ENCODE measurements at places on chromosomes 6 and 20.

GRCh38 chr6:155693573-155694418, 238.2 kb upstream of the NOX3 start:
- no peaks in the 10 kb centered on the region for H3K4me1 ChIP-seq
- H3K27ac ChIP-seq, result no peak overlapping the region
- no peak for DNase-seq
- no peaks in the 10 kb centered on the region for H3K36me3 ChIP-seq

GRCh38 chr6:34608321-34609091, 52.4 kb upstream of the SPDEF start:
- H3K4me3 ChIP-seq, result no peak overlapping the region
- no peaks in the 10 kb centered on the region for H3K27me3 ChIP-seq
- H3K36me3 ChIP-seq, result peaks cover 31% of the 10 kb centered on the region
- peaks cover 7% of the 10 kb centered on the region for H3K4me1 ChIP-seq

DNA sequence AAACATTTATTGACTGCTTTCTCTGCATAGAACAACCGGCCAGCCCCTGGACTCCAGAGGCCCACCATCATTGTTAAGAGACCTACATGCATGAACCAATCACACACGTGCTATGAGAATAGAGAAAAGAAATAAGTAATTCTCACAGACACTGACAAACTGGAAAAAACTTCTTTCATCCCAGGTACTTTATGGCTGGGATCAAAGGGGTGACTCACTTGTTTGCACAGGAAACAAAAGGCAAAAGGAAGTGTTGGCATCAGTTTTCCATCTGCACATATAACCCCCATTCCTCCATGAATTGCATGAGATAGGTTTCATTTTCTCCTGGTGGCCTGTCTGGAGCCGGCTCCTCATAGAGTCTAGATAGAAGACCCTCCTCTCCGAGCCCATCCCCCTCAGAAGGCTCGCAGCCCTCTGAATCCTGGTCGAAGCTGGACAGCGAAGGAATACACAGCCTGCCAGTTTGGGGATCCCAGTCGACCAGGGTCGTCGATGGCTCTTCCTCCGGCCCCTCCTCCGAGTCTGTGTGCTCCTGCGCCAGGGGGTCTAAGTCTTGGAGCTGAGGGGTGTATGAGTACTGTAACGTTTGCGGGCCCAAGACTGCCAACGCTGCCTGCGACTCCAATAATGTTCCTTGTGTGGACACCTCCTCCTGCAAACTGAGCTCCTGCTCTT, 43.3 kb downstream of the IL20RA start:
- no peaks in the 10 kb centered on the region for H3K36me3 ChIP-seq
- peak; percentile 74 for DNase-seq
- H3K4me1 ChIP-seq, result peaks cover 23% of the 10 kb centered on the region
- H3K4me3 ChIP-seq, result no peak overlapping the region

DNA sequence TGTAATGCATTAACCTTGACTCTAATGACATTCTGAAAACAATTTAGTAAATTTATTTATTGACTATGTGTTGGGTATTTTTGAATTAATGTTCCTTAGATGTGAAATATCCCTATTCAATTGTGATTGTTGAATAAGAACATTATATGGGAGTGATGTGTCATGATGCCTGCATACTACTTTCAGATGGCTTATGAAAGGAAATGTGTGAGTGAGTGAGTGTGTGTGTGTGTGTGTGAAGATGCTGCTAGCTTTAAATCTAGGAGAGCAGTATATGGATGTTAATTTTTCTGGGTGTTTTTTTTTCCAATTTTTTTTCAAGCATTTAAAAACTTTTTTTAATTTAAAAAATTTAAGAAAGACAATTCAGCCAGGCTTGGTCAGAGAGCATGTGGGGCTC, 32.5 kb upstream of the NT5E start:
- no peak for DNase-seq
- H3K27me3 ChIP-seq, result no peaks in the 10 kb centered on the region
- no peak overlapping the region for H3K27ac ChIP-seq
- H3K36me3 ChIP-seq, result no peaks in the 10 kb centered on the region
- no peak overlapping the region for H3K4me3 ChIP-seq

- H3K4me1 ChIP-seq, result no peaks in the 10 kb centered on the region
- no peaks in the 10 kb centered on the region for H3K27me3 ChIP-seq
- peak; percentile 11 for DNase-seq
- no peak overlapping the region for H3K27ac ChIP-seq
- H3K36me3 ChIP-seq, result peaks cover 9% of the 10 kb centered on the region
- H3K4me3 ChIP-seq, result no peak overlapping the region
Observed at GRCh38 chr6:77686931-77687330, 34.1 kb downstream of the MEI4 start.

DNA sequence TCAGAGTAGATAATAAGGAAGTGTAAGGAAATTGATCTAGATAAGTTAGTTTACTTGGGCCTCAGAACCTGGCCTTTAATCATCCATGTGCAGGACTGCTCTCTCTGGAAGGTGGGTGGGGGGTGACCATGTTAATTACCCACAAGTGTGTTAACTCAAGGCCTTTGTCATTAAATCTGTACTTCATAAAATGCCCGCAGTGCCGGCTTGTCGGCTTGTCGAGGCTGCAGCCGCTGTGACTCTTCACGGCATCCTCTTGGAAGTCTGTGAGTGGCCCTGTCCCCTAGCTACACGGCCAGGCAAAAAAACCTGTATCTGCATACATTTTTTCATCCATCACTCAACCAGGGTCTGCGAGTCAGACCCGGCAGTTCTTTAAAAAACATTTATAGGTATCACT, 70.9 kb upstream of the ASCC3 start:
- H3K27me3 ChIP-seq, result no peaks in the 10 kb centered on the region

DNA sequence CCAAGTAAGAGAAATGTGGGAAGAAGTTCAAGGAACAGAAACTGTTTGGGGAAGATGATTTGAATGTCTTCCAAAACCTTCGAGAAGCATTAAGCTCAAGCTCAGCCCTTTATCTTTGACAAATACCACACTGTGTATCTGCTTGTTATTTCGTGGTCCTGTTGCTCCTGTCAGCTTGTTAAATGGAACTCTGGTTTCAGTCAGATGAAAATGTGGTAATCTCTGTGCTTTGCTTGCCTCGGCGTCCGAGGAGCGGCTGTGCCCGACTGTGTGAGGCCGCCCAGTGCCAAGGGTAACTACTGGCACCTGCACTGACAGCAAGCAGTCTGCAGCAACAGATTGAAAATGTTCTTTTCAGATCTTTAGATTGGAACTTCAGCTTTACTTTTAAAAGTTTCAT, 577.9 kb upstream of the FLRT3 start:
- peaks cover 10% of the 10 kb centered on the region for H3K4me1 ChIP-seq
- no peak overlapping the region for H3K4me3 ChIP-seq
- H3K36me3 ChIP-seq, result no peaks in the 10 kb centered on the region
- no peak for DNase-seq

DNA sequence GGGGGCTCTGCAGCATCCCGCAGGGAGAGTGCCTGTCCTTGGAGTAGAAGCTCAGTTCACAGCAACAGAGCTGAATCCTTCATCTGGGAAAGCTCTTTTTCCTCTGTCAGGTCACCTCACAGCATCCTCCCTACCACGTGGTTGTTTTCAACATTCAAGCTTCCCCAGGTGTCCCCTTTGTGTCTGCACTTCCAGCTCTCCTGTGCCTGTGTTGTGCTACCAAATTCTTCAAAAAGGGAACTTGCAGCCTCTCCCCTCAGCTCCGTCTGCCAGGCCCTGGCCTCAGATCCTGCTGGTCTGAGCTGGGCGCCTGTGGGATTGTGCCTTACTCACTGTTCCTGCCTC, 108.4 kb downstream of the FOXF2 start:
- H3K4me1 ChIP-seq, result no peaks in the 10 kb centered on the region
- DNase-seq, result no peak
- H3K27ac ChIP-seq, result no peak overlapping the region
- H3K27me3 ChIP-seq, result no peaks in the 10 kb centered on the region
- H3K4me3 ChIP-seq, result no peak overlapping the region

- H3K27me3 ChIP-seq, result no peaks in the 10 kb centered on the region
- no peak for DNase-seq
- H3K4me1 ChIP-seq, result peaks cover 7% of the 10 kb centered on the region
- no peak overlapping the region for H3K27ac ChIP-seq
- no peaks in the 10 kb centered on the region for H3K36me3 ChIP-seq
Observed at GRCh38 chr6:118667988-118668387, 16.6 kb upstream of the CEP85L start.

GRCh38 chr6:43311666-43312065, 3.0 kb upstream of the CRIP3 start:
- DNase-seq, result no peak
- H3K4me1 ChIP-seq, result no peaks in the 10 kb centered on the region
- no peaks in the 10 kb centered on the region for H3K27me3 ChIP-seq
- no peak overlapping the region for H3K27ac ChIP-seq
- no peak overlapping the region for H3K4me3 ChIP-seq

GRCh38 chr6:47651505-47651944, 46.9 kb upstream of the ADGRF4 start:
- H3K36me3 ChIP-seq, result peaks cover 8% of the 10 kb centered on the region
- peak; percentile 66 for DNase-seq
- H3K4me3 ChIP-seq, result no peak overlapping the region
- peaks cover 11% of the 10 kb centered on the region for H3K4me1 ChIP-seq
- H3K27me3 ChIP-seq, result no peaks in the 10 kb centered on the region
- no peak overlapping the region for H3K27ac ChIP-seq

GRCh38 chr6:11822346-11822745, 43.7 kb upstream of the ADTRP start:
- no peak for DNase-seq
- no peak overlapping the region for H3K27ac ChIP-seq
- peaks cover 4% of the 10 kb centered on the region for H3K4me1 ChIP-seq
- H3K36me3 ChIP-seq, result no peaks in the 10 kb centered on the region
- no peaks in the 10 kb centered on the region for H3K27me3 ChIP-seq

DNA sequence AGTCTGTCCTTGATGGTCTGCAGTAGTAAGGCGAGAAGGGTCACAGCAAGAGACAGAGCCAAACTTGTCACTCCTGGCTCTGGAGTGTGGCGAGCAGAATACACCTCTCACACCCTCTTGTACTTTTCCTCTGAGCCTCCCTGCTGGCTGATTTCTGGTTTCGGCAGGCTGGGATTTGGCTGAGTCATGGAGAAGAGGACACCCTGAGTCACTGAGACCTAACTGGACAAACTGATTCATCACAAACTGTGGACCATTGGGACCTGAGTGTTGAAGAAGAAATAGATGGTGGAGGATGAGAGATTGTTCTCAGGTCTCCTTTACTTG, 101.7 kb downstream of the F13A1 start:
- H3K36me3 ChIP-seq, result no peaks in the 10 kb centered on the region
- peak; percentile 55 for DNase-seq
- no peak overlapping the region for H3K4me3 ChIP-seq

GRCh38 chr6:108169464-108170331, 3.9 kb downstream of the NR2E1 start:
- H3K4me1 ChIP-seq, result no peaks in the 10 kb centered on the region
- H3K27ac ChIP-seq, result no peak overlapping the region
- peaks cover 20% of the 10 kb centered on the region for H3K27me3 ChIP-seq
- no peak overlapping the region for H3K4me3 ChIP-seq
- H3K36me3 ChIP-seq, result no peaks in the 10 kb centered on the region

GRCh38 chr6:19613678-19614077, 223.5 kb upstream of the ID4 start:
- no peaks in the 10 kb centered on the region for H3K27me3 ChIP-seq
- DNase-seq, result peak; percentile 5
- H3K36me3 ChIP-seq, result no peaks in the 10 kb centered on the region
- H3K27ac ChIP-seq, result no peak overlapping the region
- no peak overlapping the region for H3K4me3 ChIP-seq

GRCh38 chr6:157045831-157046454, 268.8 kb downstream of the ARID1B start:
- H3K4me1 ChIP-seq, result peaks cover 10% of the 10 kb centered on the region
- H3K36me3 ChIP-seq, result peaks cover 17% of the 10 kb centered on the region
- no peaks in the 10 kb centered on the region for H3K27me3 ChIP-seq

GRCh38 chr20:46991880-46992639, 97.4 kb downstream of the EYA2 start:
- H3K27ac ChIP-seq, result no peak overlapping the region
- DNase-seq, result no peak
- peaks cover 13% of the 10 kb centered on the region for H3K27me3 ChIP-seq
- H3K4me3 ChIP-seq, result no peak overlapping the region
- H3K36me3 ChIP-seq, result no peaks in the 10 kb centered on the region

DNA sequence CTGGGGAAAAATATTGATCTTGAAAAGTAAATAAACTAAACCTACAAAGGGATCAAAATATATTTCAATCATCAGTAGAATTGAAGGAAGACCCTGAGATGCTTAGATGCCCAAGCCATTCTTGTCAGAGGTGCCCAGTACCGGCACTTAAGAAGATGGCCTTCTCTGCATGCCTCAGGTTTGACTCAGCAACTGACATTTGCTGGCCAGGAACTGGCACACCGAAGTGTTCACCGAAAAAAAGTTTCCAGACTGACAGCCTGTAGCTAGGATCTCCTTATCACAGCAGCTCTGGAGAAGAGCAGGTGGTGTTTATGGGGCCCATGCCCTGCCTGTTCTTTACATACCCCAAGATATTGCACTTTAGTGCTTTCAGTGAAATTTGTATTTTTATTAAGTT, 203.2 kb downstream of the MOXD1 start:
- H3K4me1 ChIP-seq, result peaks cover 14% of the 10 kb centered on the region
- H3K27ac ChIP-seq, result no peak overlapping the region
- peak; percentile 42 for DNase-seq
- H3K27me3 ChIP-seq, result no peaks in the 10 kb centered on the region
- H3K36me3 ChIP-seq, result no peaks in the 10 kb centered on the region

- H3K36me3 ChIP-seq, result no peaks in the 10 kb centered on the region
- peak; percentile 64 for DNase-seq
- no peak overlapping the region for H3K27ac ChIP-seq
- no peak overlapping the region for H3K4me3 ChIP-seq
- H3K4me1 ChIP-seq, result no peaks in the 10 kb centered on the region
Observed at GRCh38 chr20:9458138-9458796, 56.1 kb upstream of the LAMP5 start.

- no peak overlapping the region for H3K4me3 ChIP-seq
- no peak for DNase-seq
- no peaks in the 10 kb centered on the region for H3K36me3 ChIP-seq
- H3K27me3 ChIP-seq, result no peaks in the 10 kb centered on the region
- no peaks in the 10 kb centered on the region for H3K4me1 ChIP-seq
- no peak overlapping the region for H3K27ac ChIP-seq
Observed at GRCh38 chr6:1679031-1679687, 69.4 kb downstream of the FOXC1 start.

GRCh38 chr6:170451762-170452651, 101.1 kb downstream of the PSMB1 start:
- no peak overlapping the region for H3K4me3 ChIP-seq
- no peaks in the 10 kb centered on the region for H3K4me1 ChIP-seq
- H3K36me3 ChIP-seq, result no peaks in the 10 kb centered on the region
- DNase-seq, result no peak

DNA sequence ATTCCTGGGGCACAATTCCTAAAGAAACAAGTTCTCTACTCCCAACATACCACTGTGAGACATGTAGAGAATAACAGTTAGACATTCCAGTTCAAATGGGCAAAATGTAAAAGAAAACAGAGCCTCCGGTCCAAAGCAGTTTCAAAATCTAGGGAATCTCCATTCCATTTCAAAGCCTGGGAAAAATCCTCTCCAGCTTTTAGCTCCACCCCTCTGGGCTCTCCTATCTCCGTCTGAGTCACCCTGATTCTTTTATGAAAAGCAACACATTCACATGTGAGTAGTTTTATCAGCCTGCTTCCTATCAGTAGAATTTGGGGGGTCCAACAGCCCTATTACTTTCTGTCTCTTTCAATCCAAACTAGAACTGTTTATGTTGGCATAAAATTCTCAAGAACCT, 3.7 kb downstream of the CSNK2A1 start:
- peak overlapping the region; percentile 19 for H3K4me3 ChIP-seq
- DNase-seq, result peak; percentile 58
- peak overlapping the region; percentile 4 for H3K27ac ChIP-seq
- no peaks in the 10 kb centered on the region for H3K27me3 ChIP-seq

Measured in MCF 10A (cell line).